ENCODE measurements at places on chromosomes 6 and 20. TPM values are rescaled to one million over a fixed set of nuclear protein-coding genes. Genes with fewer than 3 reads are reported as not detected.

The L3MBTL3 gene
- total RNA-seq = 5.8 TPM

The ADTRP gene
- 0.31 TPM for total RNA-seq

- no peak for DNase-seq
Observed at GRCh38 chr6:144315226-144315980, 30.3 kb downstream of the UTRN start.

- peak; percentile 24 for DNase-seq
Observed at GRCh38 chr6:20400456-20401204, 1.0 kb upstream of the E2F3 start.

DNA sequence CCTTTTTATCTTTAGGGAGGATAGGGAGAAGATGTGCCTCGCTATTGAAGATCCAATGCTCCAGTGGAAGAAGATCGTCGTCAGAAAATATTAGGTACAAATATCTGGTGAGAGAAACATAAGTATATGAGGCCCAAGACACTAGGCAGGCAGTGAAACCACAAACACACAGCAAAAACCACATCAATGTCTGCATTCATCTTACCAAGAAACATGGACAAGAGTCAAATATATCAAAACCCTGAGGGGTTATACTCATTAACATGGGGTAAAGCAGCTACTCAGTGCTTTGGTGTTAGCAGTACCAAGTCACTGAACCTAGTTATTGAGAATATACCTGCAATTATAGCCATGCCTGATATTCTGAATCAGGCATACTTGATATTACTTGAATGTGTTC is 101.4 kb upstream of the FAM184A start:
- DNase-seq = no peak

DNA sequence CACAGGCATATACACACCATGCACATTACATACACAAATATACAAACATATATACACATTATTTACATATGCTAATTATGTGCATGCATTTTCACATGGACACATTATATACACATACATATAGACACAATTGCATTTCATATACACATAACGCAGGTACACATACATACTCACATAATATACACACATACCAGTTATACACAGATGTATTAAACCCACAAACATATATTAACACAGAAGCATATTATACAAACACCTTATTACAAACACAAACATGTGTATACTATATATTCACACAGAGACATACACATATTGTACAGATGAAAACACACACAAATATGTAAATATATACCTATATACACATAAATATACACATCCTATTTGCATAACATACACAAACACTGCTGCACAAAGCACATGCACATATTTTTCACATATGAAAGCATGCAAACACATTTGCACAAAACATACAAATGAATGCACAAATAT is 140.2 kb downstream of the VEGFA start:
- DNase-seq = no peak

The CYP21A2 gene
- not detected for total RNA-seq

DNA sequence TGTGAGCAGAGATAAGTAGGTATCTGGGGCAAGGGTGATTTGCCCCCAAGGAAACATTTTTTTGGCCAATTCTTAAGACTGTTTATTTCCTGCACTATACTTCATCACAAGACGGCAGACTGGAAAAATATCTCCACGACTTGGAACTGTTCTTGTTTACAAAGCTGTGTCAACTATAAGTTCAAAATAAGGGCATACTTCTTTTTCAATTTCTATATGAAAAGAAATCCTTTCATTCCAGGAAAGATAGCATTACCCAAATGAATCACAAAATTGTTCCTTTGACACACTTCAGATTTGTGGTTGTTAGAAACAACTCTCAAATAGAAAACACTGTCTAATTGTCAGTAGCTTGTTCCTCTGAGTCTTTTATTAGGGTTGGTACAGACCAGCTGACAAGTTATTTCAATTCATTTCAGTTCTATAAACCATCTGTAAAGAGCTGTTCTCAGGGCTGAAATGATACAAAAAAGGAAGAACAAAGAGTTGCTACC is 212.9 kb upstream of the PRDM1 start:
- DNase-seq = no peak

The ULBP2 gene
- total RNA-seq = 0.44 TPM

The FGD2 gene
- total RNA-seq = 4.3 TPM

The CRISP3 gene
- not detected for total RNA-seq

GRCh38 chr6:134564705-134565104 is 246.8 kb upstream of the SGK1 start:
- DNase-seq = no peak

Measured in gastrocnemius medialis (tissue), 4 donors.